ENCODE measurements at places on chromosomes 4 and X.

GRCh38 chr4:110411574-110412011, 64.4 kb upstream of the ENPEP start:
- DNase-seq: peak; percentile 26

GRCh38 chr4:22504447-22504846, 11.4 kb downstream of the ADGRA3 start:
- no peak for DNase-seq

GRCh38 chr4:173367285-173367684, 3.5 kb upstream of the SAP30 start:
- DNase-seq: no peak

- peak; percentile 11 for DNase-seq
Observed at GRCh38 chr4:24063731-24064130, 173.9 kb upstream of the PPARGC1A start.
